Naive thymus-derived CD4-positive, alpha-beta T cell (primary cell): ENCODE measurements at places on chromosomes 1 and 21.

- no peak for DNase-seq
These were observed 60.1 kb upstream of the PTCH2 start for GRCh38 chr1:44903011-44903680.

DNA sequence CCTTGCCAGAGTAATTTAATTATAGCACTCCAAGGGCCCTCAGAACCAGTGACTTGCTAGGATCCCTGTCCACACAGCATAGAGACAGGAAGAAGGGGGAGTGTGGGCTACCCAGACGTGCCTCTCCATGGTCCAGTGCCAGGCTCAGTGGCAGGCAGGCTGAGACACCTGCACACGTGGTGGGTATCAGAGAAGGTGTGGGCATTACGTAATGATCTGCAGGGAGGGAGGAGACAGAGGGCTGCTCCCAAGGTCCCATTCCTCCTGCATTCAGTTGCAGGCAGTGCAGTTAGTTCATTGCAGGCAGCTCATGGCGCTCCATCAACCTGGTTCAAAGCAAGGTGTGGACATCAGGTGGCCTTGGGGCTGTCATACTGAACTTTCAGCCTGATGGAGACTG is 49.9 kb downstream of the C8B start:
- no peak for DNase-seq

DNA sequence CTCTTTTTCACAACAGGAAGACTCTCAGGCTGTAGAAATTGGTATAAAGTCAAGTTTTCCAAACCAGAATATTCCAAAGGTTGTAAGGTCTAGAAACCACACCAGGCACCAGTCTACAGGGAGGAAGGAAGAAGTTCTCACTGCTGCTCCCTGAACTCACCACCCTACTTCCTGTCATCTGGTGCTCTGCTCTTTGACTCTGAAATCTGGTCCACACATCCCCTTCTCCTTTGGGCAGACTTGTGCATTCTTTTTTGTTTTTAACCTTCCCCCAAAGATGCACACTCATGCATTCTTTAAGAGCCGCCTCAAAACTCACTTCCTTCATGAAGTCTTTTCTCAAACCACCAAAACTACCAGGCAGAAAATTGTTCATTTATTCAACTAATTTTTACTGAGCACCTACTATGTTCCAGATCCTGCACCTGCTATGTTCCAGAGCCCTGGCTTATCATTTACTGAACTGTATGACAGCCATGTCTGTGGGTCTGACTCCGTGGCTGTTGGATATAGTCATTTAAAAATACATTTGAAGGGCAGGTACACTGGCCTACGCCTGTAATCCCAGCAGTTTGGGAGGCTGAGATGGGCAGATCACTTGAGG is 30.1 kb upstream of the EPS15 start:
- DNase-seq: no peak

GRCh38 chr1:15016001-15016400 is 137.5 kb upstream of the TMEM51 start:
- no peak for DNase-seq

DNA sequence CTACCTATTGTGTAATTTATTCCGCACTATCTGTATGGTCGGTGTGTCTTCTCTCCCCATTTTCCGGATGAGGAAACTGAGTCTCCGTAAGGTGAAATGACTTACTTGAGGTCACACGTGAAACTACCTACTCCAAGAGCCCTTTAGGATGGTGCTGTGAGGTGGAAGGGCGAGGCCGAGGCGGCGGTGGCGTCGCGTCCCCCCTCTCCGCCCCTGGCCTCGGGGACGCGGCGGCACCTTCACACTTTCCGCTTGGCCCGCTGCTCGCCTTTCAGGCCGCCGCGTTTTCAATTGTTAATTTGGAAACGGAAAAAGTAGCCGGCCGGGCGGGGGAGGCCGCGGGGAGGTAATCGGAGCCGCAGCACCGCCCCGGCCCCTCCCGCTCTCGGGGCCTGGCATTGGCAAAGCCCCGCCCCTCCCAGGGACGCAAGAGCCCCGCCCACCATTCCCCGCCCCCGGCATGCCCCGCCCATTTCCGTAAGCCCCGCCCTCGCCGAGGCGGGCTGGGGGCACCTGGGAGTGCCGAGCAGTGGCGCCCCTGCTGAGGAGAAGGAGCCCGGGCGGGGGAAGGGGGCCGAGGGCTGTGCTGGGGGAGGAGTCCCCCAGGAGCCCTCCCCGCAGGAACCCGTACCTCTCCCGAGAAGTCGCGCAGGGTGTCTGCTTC is 18.6 kb downstream of the KCNQ4 start:
- DNase-seq: peak; percentile 76

DNA sequence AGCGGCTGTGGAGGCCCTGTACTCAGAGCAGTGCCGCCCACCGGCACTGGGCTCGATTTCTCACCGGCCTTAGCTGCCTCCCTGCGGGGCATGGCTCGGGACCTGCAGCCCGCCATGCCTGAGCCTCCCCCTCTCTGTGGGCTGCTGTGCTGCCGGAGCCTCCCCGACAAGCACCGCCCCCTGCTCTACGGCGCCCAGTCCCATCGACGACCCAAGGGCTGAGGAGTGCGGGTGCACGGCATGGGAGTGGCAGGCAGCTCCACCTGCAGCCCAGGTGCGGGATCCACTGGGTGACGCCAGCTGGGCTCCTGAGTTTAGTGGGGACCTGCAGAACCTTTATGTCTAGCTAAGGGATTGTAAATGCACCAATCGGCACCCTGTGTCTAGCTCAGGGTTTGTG is 5.2 kb upstream of the SOD1 start:
- DNase-seq: no peak

GRCh38 chr1:91552596-91552995 is 51.9 kb downstream of the CDC7 start:
- no peak for DNase-seq

DNA sequence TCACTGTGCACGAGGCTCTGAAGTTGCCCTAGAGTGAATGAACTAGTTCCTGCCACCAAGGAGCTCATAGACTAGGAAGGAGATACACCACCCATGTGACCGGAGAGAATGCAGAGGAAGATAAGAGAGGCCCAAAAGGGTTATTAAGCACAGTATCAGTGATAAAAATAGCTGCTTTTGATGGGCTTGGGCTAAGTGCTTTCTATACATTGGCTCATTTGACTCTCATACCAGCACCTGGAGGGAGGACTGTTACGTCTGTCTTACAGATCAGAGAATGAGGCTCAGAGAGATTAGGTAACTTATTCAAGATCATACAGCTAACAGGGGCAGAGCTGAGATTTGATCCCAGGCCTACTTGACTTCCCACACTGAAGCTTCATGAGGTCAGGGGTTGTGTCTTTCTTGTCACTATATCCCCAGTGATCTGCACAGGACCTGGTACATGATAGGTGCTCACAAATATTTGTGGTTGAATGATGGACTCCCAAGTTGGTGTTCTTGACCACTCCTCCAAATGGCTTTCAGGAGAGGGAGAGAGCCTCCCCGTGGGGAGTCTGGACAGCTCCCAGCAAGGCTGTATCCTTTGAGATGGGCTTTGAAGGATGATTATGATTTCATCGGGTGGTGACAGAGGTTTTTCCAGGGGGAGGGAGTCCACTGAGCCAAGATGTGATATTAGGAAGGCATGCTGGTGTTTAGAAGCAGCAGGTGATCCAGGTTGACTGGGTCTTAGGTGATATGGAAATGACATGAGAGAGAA is 14.4 kb downstream of the PPFIA4 start:
- DNase-seq: no peak

DNA sequence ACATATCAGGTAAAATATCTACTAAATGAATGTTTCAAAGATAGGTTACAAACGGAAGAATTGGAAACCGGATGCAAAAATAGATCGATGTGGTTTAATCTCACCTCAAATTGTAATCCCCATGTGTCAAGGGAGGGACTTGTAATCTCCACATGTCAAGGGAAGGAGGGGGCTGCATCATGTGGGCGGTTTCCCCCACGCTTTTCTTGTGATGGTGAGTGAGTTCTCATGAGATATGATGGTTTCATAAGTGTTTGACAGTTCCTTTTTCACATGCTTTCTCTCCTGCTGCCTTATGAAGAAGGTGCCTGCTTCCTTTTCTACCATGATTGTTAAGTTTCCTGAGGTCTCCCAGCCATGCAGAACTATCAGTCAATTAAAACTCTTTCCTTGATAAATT is 408.7 kb upstream of the TMPRSS15 start:
- no peak for DNase-seq

DNA sequence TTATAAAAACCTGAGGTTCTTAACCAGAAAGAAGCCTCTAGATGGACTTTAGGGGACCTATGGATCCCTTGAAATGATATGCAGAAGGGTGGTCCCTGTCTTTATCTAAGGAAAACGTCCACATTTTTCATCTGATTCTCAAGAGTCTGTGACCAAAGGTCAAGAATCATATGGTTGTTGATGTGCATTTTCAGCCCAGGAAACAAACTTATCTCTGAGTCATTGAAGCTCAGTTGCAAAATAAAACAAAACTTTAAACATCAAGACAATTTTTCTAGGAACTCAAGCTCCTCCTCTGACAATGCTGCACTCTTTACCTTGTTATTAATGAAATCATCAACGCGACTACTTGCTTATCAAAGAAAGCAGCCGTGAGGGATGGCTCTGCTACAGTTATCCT is 83.3 kb downstream of the TIAM1 start:
- no peak for DNase-seq

DNA sequence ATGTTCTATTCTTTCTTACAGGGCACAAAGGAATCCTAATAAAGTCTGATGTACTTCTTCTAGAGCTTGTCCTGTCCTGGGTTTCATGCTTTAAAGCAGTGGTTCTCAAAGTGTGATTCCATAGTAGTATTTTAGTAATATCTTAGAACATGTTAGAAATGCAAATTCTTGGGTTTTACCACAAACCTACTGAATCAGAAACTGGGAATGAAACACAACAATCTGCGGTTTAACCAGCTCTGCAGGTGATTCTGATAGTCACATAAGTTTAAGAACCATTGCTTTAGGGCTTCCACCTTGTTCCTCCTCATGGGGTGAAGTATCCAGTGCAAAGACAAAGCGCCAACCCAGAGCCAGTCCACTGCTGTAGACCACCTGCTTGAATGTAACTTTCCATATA is 41.1 kb downstream of the NGF start:
- DNase-seq: no peak

DNA sequence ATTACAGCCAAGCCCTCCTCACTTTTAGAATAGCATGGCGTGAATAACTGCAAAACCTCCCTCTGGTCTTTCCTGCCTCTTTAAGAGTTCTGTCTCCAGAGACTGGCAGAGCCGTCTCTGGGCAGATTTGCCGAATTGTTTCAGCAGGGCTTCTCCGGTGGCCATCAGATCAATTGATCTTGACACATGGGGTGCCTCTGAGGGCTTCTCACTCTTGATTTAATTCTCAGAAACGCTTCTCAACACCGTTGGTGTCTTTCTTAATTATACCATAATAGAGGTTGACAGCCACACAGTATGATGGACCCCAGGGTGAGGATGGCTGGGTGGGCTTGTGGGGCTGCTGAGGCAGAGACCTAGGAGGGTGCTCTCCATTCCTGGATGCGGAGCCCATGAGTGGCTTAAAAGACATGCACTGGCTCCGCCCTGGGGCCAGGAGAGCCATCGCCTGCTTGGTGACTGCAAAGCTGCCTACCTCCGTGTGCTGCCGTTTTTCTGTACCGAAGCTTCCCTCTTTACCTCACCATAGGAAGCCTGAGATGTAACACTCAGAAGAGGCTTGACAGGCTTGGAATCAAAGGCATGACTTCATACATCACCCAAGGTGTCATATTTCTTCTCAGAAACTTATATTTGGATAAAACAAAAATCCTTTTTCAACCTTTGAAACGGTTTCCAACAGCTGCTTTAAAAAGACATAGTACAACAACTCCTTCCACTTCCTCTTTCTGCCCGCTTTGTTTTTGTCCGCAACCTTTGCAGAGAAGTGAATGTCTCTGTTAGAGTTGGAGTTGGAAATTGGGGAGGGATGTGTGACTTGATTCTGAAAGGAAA is 82.9 kb downstream of the GALNT2 start:
- DNase-seq: no peak

DNA sequence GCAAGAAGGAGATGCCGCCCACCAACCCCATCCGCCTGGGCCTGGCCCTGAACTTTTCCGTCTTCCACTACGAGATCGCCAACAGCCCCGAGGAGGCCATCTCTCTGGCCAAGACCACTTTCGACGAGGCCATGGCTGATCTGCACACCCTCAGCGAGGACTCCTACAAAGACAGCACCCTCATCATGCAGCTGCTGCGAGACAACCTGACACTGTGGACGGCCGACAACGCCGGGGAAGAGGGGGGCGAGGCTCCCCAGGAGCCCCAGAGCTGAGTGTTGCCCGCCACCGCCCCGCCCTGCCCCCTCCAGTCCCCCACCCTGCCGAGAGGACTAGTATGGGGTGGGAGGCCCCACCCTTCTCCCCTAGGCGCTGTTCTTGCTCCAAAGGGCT is 732 bp downstream of the SFN start:
- no peak for DNase-seq

- DNase-seq: no peak
These were observed 244.4 kb downstream of the CHRM3 start for GRCh38 chr1:239630767-239631166.

GRCh38 chr1:31658721-31659120 is 14.0 kb upstream of the PEF1 start:
- no peak for DNase-seq

- DNase-seq: no peak
These were observed 69.5 kb downstream of the KCNK2 start for GRCh38 chr1:215151841-215152549.

GRCh38 chr1:214146523-214146922 is 134.4 kb upstream of the SMYD2 start:
- no peak for DNase-seq

DNA sequence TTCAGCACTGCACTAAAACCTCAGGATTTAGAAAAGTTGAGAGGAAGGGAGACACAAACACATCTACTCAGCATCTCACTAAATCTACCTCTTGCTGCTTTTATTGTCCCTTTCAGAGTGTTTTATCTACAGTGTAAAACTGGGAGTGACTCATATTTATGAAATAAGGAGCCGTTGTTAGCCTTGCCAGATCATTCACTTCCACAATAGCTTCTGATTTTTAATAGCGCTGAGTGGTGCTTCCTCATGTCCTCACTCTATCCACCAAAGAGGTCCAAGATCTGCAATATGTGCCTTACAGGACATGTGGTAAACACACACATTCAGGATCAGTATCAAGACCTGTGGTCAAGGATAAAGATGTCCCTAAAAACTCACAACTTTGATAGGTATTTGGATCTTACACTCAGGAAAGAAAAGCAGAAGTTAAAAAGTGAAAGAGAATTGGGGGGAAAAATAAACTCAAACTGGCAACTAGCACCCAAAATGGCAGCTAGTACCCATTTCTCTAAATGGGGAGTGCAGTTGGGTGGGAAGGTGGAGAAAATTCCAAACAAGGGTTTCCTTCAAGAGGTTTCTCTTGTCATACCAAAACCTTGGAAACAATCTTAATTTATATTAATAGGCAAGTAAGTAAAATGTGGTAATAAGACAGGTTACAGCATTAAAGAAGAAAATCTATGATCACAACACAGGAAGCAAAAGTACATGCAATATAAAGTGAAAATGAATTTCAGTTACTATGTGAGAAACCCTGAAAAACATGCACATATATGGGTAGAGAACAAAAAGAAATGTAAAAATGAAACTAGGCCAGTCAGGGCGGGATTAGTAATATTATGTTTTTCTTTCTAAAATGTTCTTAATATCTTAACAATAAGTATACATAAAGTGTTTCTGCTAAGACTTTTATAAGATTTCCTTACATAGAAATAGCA is 15.9 kb downstream of the DUSP10 start:
- DNase-seq: peak; percentile 29
